ENCODE measurements at places on chromosomes 11 and 22.

GRCh38 chr11:12707500-12707880, 33.3 kb downstream of the TEAD1 start:
- DNase-seq, result no peak

- DNase-seq, result no peak
Observed at GRCh38 chr11:118202599-118203422, 22.0 kb downstream of the JAML start.

DNA sequence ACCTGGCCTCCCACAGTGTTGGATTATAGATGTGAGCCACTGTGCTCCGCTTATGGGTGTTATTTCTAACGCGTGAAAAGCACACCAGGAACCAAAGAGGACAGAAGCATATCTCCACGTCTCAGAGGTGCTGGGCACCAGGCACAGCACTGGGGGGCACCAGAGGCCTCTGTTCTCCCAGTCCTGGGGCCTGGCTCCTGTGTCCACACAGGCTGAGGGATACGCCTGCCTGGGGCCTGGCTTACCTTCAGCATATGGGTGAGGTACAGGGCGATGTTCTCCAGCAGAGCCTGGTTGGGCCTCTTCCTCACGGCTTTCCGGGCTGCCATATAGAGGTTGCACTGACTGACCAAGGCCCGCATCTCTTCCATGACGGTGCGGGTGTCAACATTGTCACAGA, 24.7 kb upstream of the NAP1L4 start:
- DNase-seq, result no peak

DNA sequence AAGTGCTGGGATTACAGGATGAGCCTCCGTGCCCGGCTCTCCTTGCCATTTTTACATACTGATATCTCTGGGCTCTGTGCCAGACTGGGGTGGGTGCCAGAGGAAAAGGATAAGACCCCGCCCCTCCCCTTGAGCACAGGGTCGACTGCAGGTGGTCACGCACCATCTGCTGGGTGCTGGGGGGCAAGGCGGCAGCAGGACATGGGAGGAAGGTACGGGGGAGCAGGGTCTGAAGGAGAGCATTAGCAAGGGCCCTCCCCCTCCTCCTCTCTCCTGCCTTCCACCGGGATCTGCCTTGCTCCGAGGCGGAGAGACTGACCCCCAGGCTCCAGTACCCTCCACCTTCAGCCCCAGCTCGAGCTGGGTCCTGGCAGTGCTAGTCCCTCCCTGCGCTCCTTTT, 9.7 kb upstream of the PGA3 start:
- peak; percentile 31 for DNase-seq

- peak; percentile 45 for DNase-seq
Observed at GRCh38 chr22:41398921-41399320, 17.2 kb downstream of the TEF start.

Measured in GM23338 (cell line).